ENCODE measurements at places on chromosomes 2 and 18. TPM values are rescaled to one million over a fixed set of nuclear protein-coding genes. Genes with fewer than 3 reads are reported as not detected.

- no peak for DNase-seq
- no peaks in the 10 kb centered on the region for H3K27me3 ChIP-seq
- peaks cover 19% of the 10 kb centered on the region for H3K4me1 ChIP-seq
- H3K36me3 ChIP-seq = no peaks in the 10 kb centered on the region
- no peak overlapping the region for H3K4me3 ChIP-seq
Observed at GRCh38 chr2:64015898-64016297, 3.3 kb downstream of the VPS54 start.

- H3K27me3 ChIP-seq = no peaks in the 10 kb centered on the region
- peaks cover 26% of the 10 kb centered on the region for H3K36me3 ChIP-seq
- peaks cover 30% of the 10 kb centered on the region for H3K4me1 ChIP-seq
- DNase-seq = no peak
- no peak overlapping the region for H3K4me3 ChIP-seq
Observed at GRCh38 chr18:3605954-3606443, 156.0 kb downstream of the TGIF1 start.

DNA sequence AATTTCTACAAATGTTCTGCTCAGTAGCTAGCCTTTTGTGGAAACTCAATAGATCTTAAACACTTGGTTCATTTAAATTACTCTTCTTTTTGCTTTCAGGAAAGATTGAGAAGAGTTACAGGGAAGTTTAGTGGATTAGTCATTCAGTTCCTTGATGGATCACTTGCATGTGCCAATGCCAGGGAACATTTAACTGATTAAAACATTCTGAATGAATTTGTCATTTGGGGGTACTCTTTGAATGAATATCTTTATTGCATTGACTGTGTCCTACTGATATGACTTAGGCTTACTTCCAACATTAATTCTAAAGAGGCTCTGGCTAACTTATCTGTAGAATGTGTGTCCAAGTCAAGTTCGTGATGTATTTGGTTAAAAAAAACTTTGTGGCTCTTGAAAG lies 199.8 kb downstream of the PLCL1 start:
- H3K4me1 ChIP-seq = no peaks in the 10 kb centered on the region
- no peaks in the 10 kb centered on the region for H3K36me3 ChIP-seq
- DNase-seq = no peak
- H3K27me3 ChIP-seq = no peaks in the 10 kb centered on the region
- H3K4me3 ChIP-seq = no peak overlapping the region
- no peak overlapping the region for H3K27ac ChIP-seq

DNA sequence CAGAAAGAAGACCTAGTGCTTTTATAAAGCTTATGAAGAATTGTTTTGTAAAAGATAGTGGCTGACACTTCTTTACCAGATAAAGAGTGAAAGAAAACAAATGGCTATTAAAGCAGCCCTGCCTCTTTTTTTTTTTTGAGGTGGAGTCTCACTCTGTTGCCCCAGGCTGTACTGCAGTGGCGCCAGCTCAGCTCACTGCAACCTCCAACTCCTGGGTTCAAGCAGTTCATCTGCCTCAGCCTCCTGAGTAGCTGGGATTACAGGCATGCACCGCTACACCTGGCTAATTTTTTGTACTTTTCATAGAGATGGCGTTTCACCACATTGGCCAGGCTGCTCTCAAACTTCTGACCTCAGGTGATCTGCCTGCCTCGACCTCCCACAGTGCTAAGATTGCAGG lies 12.9 kb downstream of the ARPC2 start:
- peaks cover 79% of the 10 kb centered on the region for H3K36me3 ChIP-seq
- H3K4me1 ChIP-seq = no peaks in the 10 kb centered on the region
- no peak overlapping the region for H3K4me3 ChIP-seq
- no peak overlapping the region for H3K27ac ChIP-seq
- DNase-seq = no peak
- no peaks in the 10 kb centered on the region for H3K27me3 ChIP-seq

DNA sequence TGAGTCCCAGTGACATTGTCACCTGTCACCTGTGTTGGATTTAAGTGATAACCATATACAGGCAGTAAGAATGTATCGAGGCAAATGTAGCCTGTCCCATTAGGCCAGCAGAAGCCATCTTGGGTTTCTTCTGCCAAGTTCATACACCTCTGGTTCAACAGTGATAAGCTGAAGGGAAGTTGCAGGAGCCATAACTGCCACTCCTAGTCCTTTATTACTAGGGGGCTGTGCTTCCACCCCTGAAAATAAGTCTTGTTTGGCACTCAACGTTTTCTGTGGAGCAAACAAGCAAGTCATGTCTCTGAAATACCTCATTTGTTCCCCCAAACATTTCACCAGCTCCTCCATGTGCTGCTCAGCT lies 58.1 kb upstream of the ALPP start:
- no peak overlapping the region for H3K4me3 ChIP-seq
- H3K4me1 ChIP-seq = no peaks in the 10 kb centered on the region
- no peak overlapping the region for H3K27ac ChIP-seq
- no peaks in the 10 kb centered on the region for H3K27me3 ChIP-seq

GRCh38 chr2:122100756-122101155 lies 345.3 kb downstream of the TSN start:
- no peak overlapping the region for H3K27ac ChIP-seq
- H3K4me1 ChIP-seq = peaks cover 23% of the 10 kb centered on the region
- H3K36me3 ChIP-seq = peaks cover 11% of the 10 kb centered on the region
- H3K27me3 ChIP-seq = peaks cover 3% of the 10 kb centered on the region

GRCh38 chr2:17271416-17271815 lies 246.8 kb downstream of the RAD51AP2 start:
- no peak overlapping the region for H3K4me3 ChIP-seq
- H3K27me3 ChIP-seq = no peaks in the 10 kb centered on the region
- no peaks in the 10 kb centered on the region for H3K4me1 ChIP-seq
- no peak for DNase-seq
- no peak overlapping the region for H3K27ac ChIP-seq

GRCh38 chr2:20652141-20652540 lies 1.2 kb upstream of the HS1BP3 start:
- H3K36me3 ChIP-seq = no peaks in the 10 kb centered on the region
- H3K4me1 ChIP-seq = peaks cover 33% of the 10 kb centered on the region
- peak overlapping the region; percentile 83 for H3K4me3 ChIP-seq
- H3K27ac ChIP-seq = no peak overlapping the region
- DNase-seq = no peak
- H3K27me3 ChIP-seq = peaks cover 17% of the 10 kb centered on the region

- no peaks in the 10 kb centered on the region for H3K4me1 ChIP-seq
- no peak for DNase-seq
- H3K36me3 ChIP-seq = peaks cover 6% of the 10 kb centered on the region
- no peaks in the 10 kb centered on the region for H3K27me3 ChIP-seq
Observed at GRCh38 chr2:54047091-54047490, 68.3 kb upstream of the ACYP2 start.

GRCh38 chr2:237633061-237633561 lies 5.7 kb downstream of the LRRFIP1 start:
- peaks cover 26% of the 10 kb centered on the region for H3K4me1 ChIP-seq
- H3K27me3 ChIP-seq = peaks cover 11% of the 10 kb centered on the region
- H3K4me3 ChIP-seq = no peak overlapping the region
- peaks cover 54% of the 10 kb centered on the region for H3K36me3 ChIP-seq
- no peak overlapping the region for H3K27ac ChIP-seq

DNA sequence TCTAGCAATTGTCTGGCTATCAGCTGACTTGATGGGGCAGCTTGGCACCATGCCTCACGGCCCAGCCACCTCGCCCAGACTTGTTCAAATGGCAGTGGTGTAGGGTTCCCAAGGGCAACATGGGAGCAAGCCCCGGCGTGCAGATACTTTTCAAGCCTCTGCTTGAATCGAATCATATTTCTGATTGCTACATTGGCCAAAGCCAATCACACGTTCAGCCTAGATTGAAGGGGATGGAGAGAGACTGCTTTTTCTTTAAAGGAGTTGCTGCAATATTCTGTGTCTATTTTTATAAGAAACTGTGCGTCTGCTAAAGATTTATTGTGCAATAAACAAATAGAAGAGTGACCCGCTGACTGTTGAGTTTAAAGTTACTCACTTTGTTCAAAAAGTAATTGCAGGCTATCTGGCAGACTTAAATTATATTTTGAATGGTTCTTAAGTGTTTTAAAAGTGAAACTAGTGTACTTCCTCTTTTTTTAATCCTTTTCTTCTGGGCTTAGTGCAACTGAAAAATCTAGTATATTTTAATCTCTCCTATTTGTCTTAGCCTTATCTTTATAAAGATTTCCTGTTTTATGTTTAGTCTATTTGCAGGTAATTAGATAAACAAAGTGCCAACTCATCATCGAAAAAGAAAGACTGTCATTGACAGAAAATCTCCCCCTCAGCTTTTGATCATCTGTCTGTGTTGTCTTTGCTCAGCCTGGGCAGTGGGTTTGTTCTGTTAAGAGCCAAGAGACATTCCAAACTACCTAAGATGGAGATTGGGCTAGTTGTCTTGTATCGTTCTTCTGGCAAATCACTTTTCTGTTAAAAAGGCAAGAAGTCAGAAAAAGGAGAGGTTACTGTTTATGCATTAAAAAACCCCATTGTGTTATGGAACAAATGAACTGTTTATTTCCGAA lies 156.1 kb downstream of the TPGS2 start:
- DNase-seq = no peak
- peaks cover 9% of the 10 kb centered on the region for H3K4me1 ChIP-seq
- H3K36me3 ChIP-seq = peaks cover 10% of the 10 kb centered on the region
- H3K4me3 ChIP-seq = no peak overlapping the region
- no peak overlapping the region for H3K27ac ChIP-seq

DNA sequence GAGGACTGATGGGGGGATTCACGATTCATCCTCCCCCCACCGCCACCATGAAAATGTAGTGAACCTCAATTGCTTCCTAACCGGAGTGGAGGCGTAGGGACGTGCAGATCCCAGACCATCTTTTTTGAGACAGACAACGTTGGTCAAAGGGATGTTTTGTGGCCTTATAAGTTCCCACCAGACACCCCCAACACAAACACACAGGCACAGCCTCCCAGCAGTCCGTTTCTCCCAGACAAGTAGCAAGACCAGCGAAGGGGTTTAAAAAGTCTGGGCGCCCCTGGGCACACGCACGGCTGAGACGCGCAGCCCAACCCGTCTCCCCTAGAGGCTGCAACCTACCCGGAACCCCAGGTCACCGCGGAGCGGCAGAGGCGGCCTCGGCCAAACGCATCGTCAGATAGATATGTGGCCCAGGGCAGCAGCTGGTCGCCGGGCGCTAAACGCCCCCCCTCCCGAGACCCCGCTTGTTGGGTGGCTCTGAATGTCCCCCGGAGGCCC lies 1.3 kb downstream of the GBX2 start:
- peaks cover 60% of the 10 kb centered on the region for H3K4me1 ChIP-seq
- DNase-seq = peak; percentile 45
- H3K36me3 ChIP-seq = peaks cover 7% of the 10 kb centered on the region
- H3K4me3 ChIP-seq = peak overlapping the region; percentile 75
- peaks cover 86% of the 10 kb centered on the region for H3K27me3 ChIP-seq
- no peak overlapping the region for H3K27ac ChIP-seq

DNA sequence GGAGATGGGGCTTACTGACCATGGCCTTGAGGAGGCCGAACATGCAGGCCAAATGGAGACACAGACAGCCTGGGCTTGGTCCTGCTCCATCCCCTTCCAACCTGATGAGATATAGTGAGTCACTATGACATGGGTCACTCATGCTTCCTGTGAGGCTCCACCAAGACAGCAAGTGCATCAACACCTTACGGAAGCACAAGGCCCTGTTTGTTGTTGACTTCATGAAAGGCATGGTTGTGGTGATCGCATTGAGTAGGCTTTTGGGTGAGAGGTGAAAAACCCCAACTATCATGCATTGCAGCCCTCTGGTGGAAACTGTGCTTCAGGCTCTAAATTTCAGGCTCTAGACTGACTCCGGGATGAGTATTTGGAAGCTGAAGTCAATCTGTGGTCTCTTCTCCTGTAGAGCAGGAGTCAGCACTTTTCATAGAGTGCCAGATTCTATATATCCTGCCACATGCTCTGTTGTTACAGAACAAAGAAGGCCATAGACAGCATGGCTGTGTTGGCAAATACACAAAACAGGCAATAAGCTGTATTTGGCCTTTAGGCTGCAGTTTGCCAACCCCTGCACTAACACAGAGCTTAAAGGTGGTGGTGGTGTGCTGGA lies 10.1 kb downstream of the IL37 start:
- peaks cover 33% of the 10 kb centered on the region for H3K27me3 ChIP-seq
- no peak for DNase-seq
- H3K27ac ChIP-seq = no peak overlapping the region
- H3K36me3 ChIP-seq = peaks cover 5% of the 10 kb centered on the region
- H3K4me3 ChIP-seq = no peak overlapping the region

- H3K4me3 ChIP-seq = no peak overlapping the region
- no peaks in the 10 kb centered on the region for H3K4me1 ChIP-seq
- DNase-seq = no peak
- peaks cover 6% of the 10 kb centered on the region for H3K27me3 ChIP-seq
- H3K36me3 ChIP-seq = peaks cover 38% of the 10 kb centered on the region
Observed at GRCh38 chr2:105997711-105998110, 196.4 kb downstream of the UXS1 start.

GRCh38 chr2:97851172-97851571 lies 137.8 kb downstream of the ZAP70 start:
- H3K4me3 ChIP-seq = no peak overlapping the region
- peaks cover 6% of the 10 kb centered on the region for H3K4me1 ChIP-seq
- no peaks in the 10 kb centered on the region for H3K36me3 ChIP-seq
- DNase-seq = no peak
- no peak overlapping the region for H3K27ac ChIP-seq
- H3K27me3 ChIP-seq = no peaks in the 10 kb centered on the region

DNA sequence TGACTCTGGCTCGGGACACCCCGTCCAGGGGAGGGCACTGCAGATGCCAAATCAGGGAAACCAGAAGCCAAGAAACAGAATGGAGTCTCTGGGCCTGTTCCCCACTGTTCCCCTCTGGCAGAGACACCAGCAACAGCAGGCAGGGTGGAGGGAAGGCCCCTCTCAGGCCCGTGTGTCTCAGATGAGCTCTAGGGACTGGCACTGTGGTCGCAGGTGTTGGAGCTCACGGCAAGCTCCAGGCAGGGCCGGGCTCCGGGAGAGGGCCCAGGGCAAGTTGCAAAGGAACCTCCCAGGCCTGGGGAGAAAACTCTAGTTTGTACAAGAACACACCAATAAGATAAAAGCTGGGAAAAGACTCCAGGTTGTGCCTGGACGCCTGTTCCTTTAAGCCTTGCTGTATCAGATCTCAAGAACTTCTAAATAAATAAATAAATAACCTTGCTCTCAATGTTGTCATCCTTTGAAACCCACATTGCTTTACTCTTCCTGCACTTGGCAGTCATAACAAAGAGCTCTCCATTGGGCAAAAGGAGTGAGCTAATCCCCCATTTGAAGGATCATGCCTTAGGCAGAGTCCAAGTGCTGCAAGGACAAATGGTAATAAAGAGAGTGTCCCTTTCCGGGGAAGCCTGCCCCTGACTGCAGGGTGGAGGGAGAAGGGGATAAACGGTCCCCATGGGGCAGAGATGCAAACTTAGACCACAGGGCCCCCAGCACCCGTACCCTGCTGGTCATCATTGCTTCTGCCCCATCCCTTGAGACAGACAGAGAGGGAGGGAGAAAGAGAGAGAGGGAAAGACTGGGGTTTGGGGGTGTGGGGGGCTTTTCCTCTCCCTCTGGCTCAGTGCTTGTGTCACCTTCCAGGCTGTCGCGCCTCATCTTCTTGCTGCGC lies 33.3 kb downstream of the CNGA3 start:
- H3K4me1 ChIP-seq = peaks cover 22% of the 10 kb centered on the region
- peaks cover 11% of the 10 kb centered on the region for H3K27me3 ChIP-seq
- no peak overlapping the region for H3K27ac ChIP-seq
- no peak overlapping the region for H3K4me3 ChIP-seq
- H3K36me3 ChIP-seq = no peaks in the 10 kb centered on the region
- DNase-seq = no peak

Gene ST3GAL5
- total RNA-seq = 5.9 TPM

Gene KDM3A
- 45.4 TPM for total RNA-seq

Gene DTNA
- total RNA-seq = 16.9 TPM

Gene POU3F3
- total RNA-seq = 0.05 TPM

Gene CD207
- not detected for total RNA-seq

Gene ERICH2
- total RNA-seq = 1.6 TPM

Gene C2orf80
- total RNA-seq = 0.39 TPM

Gene CXCR1
- not detected for total RNA-seq

Gene ABCG8
- total RNA-seq = 0.25 TPM

Gene C2orf72
- total RNA-seq = 1.3 TPM

All from WTC11 (cell line).